ENCODE measurements at places on chromosomes 12 and 14. TPM values are rescaled to one million over a fixed set of nuclear protein-coding genes. Genes with fewer than 3 reads are reported as not detected.

GRCh38 chr12:26361964-26362363, 166.6 kb downstream of the SSPN start:
- no peak for DNase-seq

DNA sequence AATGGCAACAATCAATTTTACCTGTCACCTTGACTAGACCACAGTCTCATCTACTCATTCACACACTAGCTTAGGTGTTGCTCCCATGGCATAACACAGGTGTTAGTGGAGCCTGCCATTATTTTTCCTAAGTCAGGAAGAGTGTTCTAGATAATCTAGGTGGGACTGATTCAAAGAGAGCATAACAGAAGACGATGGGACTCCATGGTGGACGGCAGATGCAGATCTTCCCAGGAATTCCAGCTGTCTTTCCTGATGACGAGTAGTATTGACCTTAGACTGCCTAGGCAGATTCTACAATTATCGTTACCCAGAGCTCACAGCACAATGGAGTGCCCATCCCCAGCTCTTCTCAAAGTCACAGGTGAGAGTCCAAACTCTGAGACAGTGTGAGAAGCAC, 589.0 kb downstream of the TMEM121 start:
- no peak for DNase-seq

- DNase-seq = no peak
Measured at GRCh38 chr12:77847060-77847541, 16.4 kb downstream of the NAV3 start.

DNA sequence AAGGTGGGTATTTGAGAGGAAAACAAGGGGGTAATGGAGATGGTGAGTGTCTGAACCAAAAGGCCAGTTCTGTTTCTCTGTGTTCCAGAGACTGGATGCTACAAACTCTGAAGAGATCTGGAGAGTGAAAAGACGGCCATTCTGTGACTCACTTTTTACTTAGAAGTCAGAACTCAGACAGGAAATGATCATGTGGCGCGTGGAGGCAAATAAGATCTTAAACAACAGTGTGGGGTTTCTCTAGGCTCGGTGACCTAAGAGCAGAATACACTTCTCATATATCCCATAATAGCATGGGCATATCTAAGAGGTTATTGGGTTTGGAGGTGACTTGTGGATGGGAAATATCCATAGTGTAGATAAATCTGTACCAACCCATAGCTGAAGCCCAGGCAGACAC, 463.5 kb downstream of the TMEM132D start:
- DNase-seq = no peak

- no peak for DNase-seq
Measured at GRCh38 chr12:74105434-74105833, 432.2 kb upstream of the ATXN7L3B start.

The PPP1R13B gene
- total RNA-seq = 12.0 TPM

The ACOT6 gene
- not detected for total RNA-seq

The PRKD1 gene
- not detected for total RNA-seq

The SLCO1B1 gene
- total RNA-seq = not detected

The APOF gene
- total RNA-seq = not detected

The SPTB gene
- not detected for total RNA-seq

The C12orf60 gene
- 1.3 TPM for total RNA-seq

The TDRD9 gene
- total RNA-seq = 0.62 TPM

Data from activated CD4-positive, alpha-beta T cell treated with anti-CD3 and anti-CD28 coated beads, Interleukin-2, amount 10 ng/mL, durations not matched to agents 7 days and 5 days (primary cell).